Activated T-cell treated with anti-CD3 and anti-CD28 coated beads for 48 hours (primary cell): ENCODE measurements at places on chromosomes 4 and X.
A peak's percentile ranks its signal among the peaks of the same experiment; 100 is the strongest.

GRCh38 chr4:76943129-76943620, 6.4 kb upstream of the SEPTIN11 start:
- no peak for DNase-seq

GRCh38 chrX:43882294-43882681, at the start of gene MAOB:
MAOB (minus strand) TSS chrX:43882450; CDS start chrX:43882299, 151 bp downstream.
- DNase-seq: peak; percentile 18

- no peak for DNase-seq
Observed at GRCh38 chr4:74206088-74206825, 48.3 kb downstream of the MTHFD2L start.

DNA sequence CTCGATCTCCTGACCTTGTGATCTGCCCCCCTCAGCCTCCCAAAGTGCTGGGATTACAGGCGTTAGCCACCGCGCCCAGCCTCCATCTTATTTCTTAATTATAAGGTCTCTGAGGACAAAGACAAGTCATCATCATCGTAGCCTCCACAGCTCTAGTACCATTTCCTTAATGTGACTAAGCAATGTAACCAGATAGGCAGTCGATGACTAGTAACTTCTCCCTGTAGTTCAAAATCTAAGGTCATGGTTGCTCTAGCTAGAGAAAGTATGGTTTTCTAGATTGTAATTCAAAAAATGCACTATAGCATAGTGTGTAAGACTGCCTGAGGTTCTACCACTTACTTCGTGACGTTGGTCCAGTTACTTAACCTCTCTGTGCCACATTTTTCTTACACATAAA, 6.9 kb downstream of the SLC39A8 start:
- DNase-seq: no peak

DNA sequence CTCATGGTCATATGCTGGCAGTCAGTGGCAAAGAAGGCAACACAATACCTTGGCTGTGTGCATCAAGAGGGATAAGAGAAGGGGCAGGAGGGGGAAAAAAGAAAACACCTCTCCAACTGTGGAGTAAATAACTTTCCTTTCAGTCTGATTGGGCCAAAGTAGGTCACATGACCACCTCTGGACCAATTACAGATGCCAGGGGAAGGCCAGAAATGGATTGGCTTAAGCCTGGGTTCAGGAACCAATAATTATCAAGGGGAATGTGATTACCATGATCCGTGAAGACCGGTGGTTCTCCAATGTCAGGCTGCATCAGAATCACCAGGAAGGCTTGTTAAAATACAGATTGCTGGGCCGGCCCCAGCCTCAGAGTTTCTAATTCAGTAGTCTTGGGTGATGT, 7.4 kb upstream of the ADGRG2 start:
- DNase-seq: no peak
